Naive thymus-derived CD4-positive, alpha-beta T cell (primary cell): ENCODE measurements at places on chromosomes 12 and 14.
A peak's percentile ranks its signal among the peaks of the same experiment; 100 is the strongest.

DNA sequence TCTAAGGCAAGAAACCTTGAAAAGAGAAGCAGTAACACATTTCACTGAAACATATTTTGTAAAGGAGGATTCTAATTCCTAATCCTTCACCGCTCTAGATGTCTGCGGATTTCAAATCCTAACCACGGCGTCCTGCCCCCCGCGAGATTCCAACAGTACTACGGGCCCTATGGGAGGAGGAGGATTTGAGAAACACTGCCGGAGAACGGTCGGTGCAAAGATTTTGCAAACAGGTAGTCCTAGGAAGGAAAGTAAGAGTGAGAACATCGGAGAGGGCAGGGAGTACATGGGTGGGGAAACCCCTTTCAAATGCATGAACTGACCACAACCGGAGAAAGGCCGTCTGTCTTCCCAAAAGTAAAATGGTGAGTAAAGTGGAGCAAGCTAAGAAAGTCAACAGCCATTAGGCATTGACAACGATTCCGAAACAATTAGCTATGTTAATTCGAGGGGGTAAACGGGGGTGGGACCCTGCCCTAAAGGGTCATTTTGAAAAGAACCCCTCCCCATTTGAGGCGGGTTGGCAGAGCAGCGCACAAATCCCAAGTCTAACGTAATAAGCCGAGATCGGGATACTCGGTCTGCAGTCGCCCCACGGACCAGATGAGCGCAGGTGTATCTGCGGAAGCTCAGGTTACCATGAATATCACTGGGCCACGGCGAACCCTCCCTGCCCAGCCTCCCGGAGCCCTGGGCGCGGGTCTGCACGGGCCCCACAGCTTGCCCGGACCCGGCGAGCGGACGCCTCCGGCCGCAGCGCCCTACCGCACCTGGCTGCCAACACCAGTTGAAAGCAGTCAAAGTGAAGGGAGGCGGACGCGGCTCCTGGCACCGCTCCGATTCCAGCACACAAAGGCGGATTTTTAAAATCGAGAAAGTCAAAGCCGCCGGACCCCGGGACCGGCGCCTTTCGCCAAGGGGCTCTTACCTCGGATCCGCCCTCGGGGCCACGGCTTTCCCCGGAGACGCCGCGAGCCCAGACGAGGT is 662 bp downstream of the EPS8 start:
- no peaks in the 10 kb centered on the region for H3K36me3 ChIP-seq
- peak overlapping the region; percentile 63 for H3K27ac ChIP-seq
- peak overlapping the region; percentile 78 for H3K4me3 ChIP-seq
- DNase-seq = no peak
- no peaks in the 10 kb centered on the region for H3K27me3 ChIP-seq

- H3K36me3 ChIP-seq = no peaks in the 10 kb centered on the region
- H3K4me3 ChIP-seq = no peak overlapping the region
These were observed 316.2 kb downstream of the NPAS3 start for GRCh38 chr14:33254861-33255395.

- no peaks in the 10 kb centered on the region for H3K27me3 ChIP-seq
- no peak overlapping the region for H3K27ac ChIP-seq
These were observed 11.0 kb downstream of the GCH1 start for GRCh38 chr14:54891471-54892245.

DNA sequence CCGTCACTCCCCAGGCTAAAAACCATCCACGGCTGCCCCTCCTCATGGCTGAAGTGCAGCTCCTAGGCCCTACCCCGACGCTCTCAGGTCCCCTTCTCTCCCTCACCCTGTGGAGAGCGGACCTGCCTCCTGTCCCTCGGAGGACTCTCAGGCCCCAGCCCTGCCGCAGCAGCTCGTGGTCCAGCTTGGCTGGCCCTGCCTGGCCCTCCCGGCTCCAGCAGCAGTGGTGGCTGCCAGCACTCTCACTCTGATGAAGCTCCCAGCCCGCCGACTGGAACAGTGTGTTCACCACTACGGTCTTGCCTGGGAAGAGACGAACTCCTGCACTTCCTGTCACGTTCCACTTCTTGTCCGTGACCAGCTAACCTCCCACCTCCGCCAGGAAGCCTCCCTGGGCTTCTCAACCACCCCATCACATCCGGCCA is 11.1 kb downstream of the BAG5 start:
- no peak for DNase-seq
- no peak overlapping the region for H3K4me3 ChIP-seq
- peaks cover 8% of the 10 kb centered on the region for H3K36me3 ChIP-seq
- H3K27me3 ChIP-seq = no peaks in the 10 kb centered on the region
- H3K27ac ChIP-seq = no peak overlapping the region

GRCh38 chr12:126424696-126425095 is 1359.5 kb downstream of the AACS start:
- H3K4me3 ChIP-seq = no peak overlapping the region
- H3K4me1 ChIP-seq = no peaks in the 10 kb centered on the region
- DNase-seq = no peak
- H3K36me3 ChIP-seq = no peaks in the 10 kb centered on the region
- H3K27ac ChIP-seq = no peak overlapping the region
- no peaks in the 10 kb centered on the region for H3K27me3 ChIP-seq

GRCh38 chr14:22602862-22603261 is 4.8 kb downstream of the ABHD4 start:
- H3K27ac ChIP-seq = no peak overlapping the region
- no peak for DNase-seq
- H3K27me3 ChIP-seq = no peaks in the 10 kb centered on the region
- H3K36me3 ChIP-seq = peaks cover 62% of the 10 kb centered on the region

GRCh38 chr14:39562175-39562574 is 129.9 kb upstream of the FBXO33 start:
- no peak overlapping the region for H3K4me3 ChIP-seq
- no peaks in the 10 kb centered on the region for H3K27me3 ChIP-seq
- H3K27ac ChIP-seq = no peak overlapping the region
- no peaks in the 10 kb centered on the region for H3K36me3 ChIP-seq
- no peak for DNase-seq

DNA sequence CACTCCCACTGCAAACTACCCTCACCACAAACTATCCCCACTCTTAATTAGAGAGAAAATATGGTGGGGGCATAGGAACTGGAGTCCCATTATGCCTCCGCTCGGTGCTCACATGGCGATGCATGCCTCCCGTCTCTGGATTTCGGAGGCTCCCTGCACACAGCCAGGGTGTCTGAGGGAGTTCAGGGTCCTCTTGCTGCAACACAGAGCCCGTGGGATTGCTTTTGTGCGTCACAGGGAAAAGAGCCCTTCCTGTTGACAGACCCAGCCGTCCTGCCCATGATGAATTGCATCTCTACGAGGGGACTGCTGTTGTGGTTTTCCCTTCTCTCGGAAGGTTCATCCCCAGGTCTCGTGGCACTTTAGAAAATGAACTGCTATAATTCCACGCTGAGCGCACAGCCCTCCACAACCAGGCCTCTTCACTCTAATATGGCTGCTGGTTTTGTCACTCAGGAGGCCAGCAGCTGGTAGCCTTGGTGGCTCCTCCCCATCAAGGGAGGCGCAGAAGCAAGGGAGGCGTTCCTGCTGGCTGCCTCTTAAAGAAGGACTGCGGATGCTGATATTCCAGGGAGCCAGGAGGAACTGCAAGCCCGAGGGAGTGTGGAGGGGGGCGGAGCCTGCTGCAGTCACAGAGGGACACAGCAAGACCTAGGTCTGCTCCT is 158.0 kb downstream of the KCNA5 start:
- no peaks in the 10 kb centered on the region for H3K36me3 ChIP-seq
- no peak for DNase-seq
- no peak overlapping the region for H3K4me3 ChIP-seq
- H3K27me3 ChIP-seq = no peaks in the 10 kb centered on the region
- no peak overlapping the region for H3K27ac ChIP-seq
- no peaks in the 10 kb centered on the region for H3K4me1 ChIP-seq

DNA sequence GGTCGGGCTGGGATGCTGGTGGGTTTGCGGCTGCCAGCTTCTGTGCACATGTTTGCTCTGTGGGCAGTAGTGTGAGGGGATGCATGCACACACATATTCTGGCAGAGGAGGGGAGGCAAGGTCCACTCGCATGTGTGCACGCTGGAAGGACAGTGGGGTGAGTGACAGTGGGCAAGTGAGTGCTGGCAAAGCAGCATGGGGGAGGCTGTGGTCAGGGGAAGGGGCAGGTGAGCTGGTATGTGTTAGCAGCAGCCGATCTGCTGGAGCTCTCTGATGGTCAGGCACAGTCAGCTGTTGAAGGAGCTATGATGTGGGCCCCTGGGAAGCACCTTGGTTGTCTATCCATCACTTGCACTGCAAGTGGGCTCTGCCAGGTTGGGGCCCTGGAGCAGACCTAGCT is 170.3 kb downstream of the NTS start:
- H3K4me1 ChIP-seq = no peaks in the 10 kb centered on the region
- no peak for DNase-seq
- no peaks in the 10 kb centered on the region for H3K36me3 ChIP-seq
- H3K27ac ChIP-seq = no peak overlapping the region
- H3K4me3 ChIP-seq = no peak overlapping the region
